DND-41 (cell line): ENCODE measurements at places on chromosomes 12 and 14.

DNA sequence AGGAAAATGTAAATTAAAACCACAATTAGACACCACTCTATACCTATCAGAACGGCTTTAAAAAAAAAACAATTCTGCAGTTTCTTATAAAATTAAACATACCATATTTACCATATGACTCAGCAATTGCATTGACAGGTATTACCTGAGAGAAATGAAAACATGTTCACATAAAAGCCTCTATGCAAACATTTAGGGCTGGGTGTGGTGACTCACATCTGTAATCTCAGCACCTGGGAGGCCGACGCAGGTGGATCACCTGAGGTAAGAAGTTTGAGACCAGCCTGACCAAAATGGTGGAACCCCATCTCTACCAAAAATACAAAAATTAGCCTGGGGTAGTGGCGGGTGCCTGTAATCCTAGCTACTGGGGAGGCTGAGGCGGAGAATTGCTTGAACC is 41.1 kb downstream of the SPTB start:
- no peak for DNase-seq

- DNase-seq, result peak; percentile 63
Measured at GRCh38 chr14:99260587-99261551, 11.1 kb downstream of the BCL11B start.

- DNase-seq, result peak; percentile 20
Measured at GRCh38 chr12:120468325-120468820, 1.2 kb downstream of the SRSF9 start.

DNA sequence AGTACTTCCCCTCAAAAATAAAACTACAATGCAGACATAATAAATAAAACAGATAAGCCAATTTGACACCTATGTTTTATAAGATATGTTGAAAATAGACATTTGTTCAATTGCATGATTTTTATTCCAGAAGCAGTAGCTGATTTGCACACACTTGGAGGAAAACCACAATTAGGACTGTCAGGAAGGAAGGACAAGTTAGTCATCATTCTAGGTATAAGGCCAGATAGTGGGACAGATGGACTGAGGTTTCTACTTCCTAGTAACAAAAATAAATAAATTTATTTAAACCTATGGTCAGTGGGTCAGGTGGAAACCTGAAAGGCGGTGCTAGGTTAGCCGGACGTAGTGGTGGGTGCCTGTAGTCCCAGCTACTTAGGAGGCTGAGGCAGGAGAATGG is 141.8 kb upstream of the RASSF8 start:
- no peak for DNase-seq

DNA sequence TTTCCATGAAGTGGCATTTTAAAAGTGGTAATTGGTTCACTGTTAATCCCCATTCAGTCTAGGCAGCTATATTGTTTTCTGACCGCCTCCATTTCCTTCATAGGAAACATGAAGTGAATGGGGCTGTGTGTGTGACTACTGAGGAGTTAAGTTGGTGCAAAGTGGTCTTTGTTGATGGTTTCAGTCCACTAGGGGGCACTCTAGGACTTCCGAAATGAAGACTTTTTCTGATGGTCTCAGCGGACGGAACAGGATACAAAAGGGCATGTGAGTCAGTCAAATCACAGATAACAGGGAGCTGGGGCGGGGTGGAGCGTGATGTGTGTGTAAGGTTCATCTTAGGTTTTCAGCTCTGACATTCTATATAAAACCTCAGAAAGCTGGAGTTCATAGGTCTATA is 240.1 kb upstream of the OR4E1 start:
- peak; percentile 82 for DNase-seq

DNA sequence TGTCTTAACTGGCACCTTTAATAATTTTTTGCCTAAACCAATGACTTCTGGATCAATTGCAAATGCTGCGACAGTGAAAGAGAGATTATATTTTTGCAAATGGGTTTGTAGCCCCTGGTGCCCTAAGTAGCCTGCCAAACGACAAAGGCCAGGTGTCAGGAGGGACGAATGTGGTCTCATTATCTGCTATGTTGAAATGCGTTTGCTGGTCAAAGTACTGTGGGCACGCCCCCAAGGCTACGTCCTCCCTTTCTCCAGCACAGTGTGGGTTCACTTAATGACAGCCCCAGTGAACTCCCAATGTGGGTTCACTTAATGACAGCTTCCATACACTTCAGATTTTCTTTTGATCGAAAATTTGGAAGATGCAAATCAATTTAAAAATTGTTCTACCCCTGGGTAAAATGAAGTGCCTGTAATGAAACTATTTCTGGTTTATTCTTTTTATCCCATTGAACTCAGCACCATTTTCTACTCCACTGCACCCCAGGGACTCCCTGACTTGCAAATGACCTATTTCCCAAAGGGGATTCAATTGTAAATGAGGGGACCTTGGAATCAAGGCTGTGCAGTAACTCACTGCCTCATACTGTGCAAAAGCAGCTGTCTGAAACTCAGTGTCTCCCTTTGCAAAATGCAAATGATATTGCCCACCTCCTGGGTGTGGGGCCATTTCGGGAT is 1.4 kb downstream of the SERPINA11 start:
- no peak for DNase-seq

GRCh38 chr12:44441155-44441554 is 435.0 kb downstream of the NELL2 start:
- DNase-seq, result no peak

GRCh38 chr14:74081491-74081890 is 2.8 kb downstream of the ALDH6A1 start:
- no peak for DNase-seq

DNA sequence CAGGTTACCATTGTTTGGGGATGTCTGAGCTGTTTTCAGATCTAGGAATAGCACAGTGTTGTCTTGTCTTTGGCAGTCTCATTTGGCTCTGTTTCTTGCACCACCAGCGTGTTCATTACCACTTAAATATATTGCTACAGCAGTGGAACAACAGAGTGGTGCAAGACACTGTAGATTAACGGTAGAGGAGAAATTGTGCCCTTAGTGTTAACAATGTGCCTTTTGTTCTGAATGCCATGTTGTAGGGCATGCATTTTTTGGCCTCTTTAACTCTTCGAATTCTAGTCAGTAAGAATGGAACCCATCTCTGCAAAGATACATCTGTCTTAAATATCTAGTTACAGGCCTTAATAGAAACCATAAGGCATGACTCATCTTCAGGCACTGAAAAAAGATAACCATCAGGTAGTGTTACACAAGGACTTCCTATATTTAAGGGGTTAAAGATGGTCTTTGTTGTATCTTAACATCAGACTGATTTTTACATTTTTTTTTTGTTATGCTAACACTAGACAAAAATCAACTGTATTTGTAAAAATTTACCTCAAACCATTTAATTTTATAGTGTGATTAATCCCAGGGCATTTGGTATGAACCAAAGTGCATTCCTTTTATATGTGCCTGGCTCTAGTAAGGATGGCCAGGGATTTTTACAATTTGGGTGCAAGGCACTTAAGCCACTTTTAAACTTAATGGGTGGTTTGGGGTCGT is 12.9 kb downstream of the DYRK2 start:
- DNase-seq, result no peak

GRCh38 chr14:65223636-65224035 is 121.3 kb upstream of the MAX start:
- DNase-seq, result no peak

DNA sequence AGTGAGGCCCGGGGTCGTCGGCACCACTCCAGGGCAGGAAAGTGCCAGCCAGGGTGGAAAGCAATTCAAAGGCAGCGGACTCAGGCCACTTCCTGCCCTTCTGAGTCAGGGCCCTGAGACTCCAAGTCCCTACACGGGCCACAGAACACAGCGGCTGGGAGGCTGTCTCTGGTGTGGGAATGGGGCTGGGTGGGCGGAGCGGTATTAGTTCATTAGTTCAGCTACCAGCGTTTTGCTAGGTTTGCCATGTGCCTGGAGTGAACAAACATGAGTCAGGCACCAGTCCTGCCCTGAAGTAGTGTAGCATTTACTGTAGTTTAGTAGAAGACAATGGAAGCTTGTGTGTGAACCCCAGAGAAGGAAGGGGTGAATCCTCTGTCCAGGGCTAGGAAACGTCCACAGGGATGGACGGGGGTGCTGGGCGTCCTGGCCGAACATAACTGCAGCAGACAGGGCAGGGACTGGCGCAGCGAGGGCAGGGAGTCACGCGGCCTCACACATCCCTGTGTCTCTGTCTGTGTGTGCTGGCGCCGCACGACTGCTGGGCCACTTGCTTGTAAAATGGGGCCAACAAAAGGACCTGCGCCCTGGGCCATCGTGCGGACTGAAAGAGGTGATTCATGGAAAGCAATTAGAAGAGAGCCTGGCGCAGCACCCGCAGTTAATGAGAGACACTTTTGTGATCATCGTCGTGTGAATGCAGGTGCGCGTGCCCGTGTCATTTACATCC is 186.4 kb upstream of the PRMT8 start:
- DNase-seq, result no peak

GRCh38 chr14:68474741-68475140 is 318.1 kb downstream of the ZFP36L1 start:
- DNase-seq, result no peak

DNA sequence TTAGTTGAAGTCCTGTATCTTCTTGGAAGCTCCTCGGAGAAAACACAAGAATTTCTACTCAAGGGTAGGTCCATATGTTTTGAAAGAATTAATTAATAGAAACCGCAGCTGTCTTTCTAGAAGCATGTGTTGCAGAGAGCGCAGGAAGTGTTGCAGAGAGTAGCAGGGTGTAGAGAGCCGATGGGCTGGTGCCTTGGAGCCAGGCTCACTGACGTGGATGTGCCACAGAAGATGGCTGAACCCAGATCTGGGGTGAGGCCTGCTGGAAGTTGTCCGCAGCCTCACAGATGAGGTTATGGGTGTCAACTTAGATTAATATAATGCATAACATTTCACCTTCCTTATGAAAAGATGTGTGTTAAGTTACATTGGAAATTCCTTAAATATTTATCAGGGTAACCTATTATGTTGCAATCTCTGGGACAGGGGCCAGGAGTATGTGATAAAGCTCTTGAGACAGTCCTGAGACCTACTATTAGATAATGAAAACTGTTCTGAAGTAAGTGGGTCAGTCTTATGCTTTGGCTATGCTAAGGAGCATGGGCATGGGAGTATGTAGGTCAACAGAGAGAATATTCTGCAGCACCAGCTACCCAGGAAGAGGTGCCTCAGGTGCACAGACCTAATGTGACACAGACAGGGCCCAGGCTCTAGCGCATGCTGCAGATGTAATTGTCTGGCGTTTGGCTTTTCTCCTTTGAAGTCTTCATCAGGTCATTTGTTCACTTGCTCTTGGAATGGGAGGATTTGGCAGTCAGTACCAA is 973.3 kb downstream of the BCL11B start:
- no peak for DNase-seq

DNA sequence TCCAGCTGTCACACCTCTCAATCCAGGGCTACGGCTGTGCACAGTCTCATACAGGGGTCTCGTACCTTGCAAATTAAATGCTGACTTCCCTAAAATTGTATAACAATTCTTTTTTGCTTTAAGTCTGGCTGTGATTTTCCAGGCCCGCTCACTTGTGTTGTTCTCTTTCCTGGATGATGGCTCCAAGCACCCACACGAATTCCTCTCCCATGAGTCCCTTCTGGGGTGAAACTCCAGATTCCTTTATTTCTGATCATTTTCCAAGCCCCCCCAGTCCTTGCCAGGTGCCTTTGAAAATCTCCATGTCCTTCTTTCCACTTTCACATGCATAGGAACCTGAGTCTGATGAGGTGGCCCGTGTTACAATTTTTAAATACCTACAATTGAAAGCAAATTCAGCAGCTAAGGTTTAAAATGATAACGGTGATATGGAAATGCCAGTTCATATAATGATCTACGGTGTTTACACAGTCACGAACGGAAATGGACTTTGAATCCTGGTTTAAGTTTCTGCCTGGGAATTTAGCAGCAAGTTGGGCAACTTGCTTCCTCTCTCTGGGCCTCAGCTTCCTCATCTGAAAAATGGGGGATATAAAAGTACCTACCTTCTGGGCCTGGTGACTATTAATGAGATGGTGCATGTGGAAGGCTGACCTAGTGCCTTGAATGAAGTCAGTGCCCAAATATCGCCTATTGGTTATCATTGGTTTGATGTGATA is 85.5 kb downstream of the STAB2 start:
- no peak for DNase-seq

- DNase-seq, result no peak
Measured at GRCh38 chr12:120662879-120663278, 22.5 kb downstream of the CABP1 start.

GRCh38 chr14:75204116-75204515 is 27.7 kb upstream of the TMED10 start:
- no peak for DNase-seq

DNA sequence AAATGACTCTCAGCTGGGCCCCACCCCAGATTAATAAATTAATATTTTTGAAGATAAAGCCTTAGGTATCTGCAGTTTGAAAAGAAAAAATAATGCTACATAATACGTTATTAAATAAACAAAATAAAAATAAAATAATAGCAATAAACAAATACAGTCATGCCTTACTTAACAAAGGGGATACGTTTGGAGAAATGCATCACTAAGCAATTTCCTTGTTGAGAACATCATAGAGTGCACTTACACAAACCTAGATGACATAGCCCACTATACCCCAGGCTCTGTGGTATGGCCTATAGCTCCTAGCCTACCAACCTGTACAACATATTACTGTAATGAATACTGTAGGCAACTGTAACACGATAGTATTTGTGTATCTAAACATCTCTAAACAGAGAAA is 7.1 kb upstream of the EGLN3 start:
- DNase-seq, result no peak

GRCh38 chr12:57248934-57249742 is 1.8 kb downstream of the STAC3 start:
- no peak for DNase-seq

DNA sequence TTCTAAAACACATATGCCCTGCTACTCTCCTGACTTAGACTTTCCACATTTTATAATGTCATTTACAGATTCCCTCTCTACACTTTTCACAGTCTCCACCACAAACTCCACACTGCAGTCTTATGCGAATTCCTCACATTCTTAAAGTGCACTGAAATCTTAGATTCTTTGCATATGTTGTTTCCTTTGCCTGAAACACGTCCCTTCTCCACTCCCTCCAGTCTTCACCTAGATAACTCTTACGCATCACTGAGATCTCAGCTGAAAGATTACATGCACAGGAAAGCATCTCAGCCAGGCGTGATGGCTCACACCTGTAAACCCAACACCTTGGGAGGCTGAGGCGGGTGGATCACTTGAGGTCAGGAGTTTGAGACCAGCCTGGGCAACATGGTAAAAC is 3.8 kb upstream of the ARHGAP9 start:
- DNase-seq, result no peak

DNA sequence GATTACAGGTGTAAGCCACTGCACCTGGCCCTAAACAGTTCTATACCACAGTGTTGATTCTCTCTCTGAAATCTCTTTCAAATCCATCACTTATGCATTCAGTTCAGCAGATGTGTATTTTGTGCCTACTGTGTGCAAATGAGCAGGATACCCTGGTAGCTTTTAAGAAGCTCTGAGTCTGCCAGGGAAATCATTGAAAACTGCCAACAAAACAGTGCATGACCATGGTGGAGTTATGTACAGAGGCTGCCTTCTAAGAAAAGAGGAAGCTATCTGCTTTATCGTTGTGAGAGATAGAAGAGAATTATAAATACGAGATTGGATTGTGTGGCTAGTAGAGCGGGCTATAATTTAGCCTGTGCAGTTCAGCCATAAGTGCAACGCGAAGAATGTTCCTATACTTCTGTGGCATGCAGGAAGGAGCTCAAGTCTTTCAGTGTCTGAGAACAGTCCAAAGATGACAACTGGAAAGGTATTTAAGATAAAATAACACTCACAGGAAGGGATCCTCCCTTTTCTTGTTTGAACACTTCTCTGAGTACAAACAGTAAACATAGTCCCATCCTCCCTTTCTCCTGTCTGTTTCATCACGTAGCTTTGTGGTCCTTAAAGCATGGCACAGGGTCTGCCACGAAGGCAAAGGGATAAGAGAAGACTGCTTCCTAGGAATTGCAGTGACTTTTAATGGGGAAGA is 4.3 kb downstream of the DIP2B start:
- DNase-seq, result no peak
